ENCODE measurements at places on chromosomes 4 and X.

GRCh38 chr4:15353207-15353606, 74.6 kb upstream of the C1QTNF7 start:
- no peak for DNase-seq

DNA sequence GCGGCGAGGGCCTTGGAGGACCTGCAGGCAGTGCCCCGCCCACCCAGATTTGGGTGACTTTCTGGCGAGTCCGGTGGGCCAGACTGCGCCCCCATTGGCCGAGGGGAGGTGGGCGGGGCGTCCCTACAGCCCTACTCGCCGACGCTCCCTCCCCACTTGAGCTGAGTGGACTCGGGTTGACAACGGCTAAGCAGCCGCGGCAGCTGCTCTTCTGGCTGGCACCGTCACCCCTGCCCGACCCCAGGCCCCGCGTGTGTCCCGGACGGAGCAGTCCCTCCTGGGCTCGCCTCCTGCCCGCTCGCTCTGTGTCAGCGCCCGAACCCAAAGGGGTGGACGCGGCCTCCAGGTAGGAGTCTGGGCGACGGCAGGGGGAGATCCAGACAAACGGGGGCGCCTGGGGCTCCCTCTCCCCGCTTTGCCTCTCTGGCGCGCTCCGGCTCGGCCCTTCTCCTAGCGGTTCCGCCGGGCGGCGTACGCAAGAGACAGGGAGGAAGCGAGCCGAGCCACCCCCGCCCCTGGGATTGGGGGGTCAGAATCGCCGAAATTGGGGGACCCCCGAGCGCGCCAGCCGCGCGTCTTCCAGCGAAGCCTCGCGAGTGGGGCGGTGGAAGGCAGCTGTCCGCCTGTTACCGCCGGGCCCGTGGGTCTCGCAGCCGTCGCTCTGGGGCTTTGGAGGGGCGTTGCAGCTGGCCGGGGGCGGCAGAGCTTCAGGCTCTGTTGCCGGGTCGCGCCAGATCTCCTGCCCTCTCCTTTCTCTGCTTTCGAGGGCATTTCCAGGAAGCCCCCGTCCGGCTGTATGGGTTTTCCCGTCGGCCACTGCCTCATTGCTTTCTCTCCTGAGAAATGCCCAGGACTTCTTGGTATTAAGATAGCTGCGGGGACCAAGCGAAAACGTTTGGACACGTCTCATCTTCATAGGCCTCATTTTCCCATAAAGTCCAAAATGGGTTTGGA, 46.3 kb downstream of the STARD8 start:
- no peak for DNase-seq

GRCh38 chr4:89708903-89709421, 128.0 kb downstream of the SNCA start:
- DNase-seq, result no peak

- DNase-seq, result no peak
Observed at GRCh38 chr4:145709336-145709735, 29.4 kb downstream of the C4orf51 start.

- no peak for DNase-seq
Observed at GRCh38 chrX:30821116-30821515, 67.9 kb downstream of the TAB3 start.

DNA sequence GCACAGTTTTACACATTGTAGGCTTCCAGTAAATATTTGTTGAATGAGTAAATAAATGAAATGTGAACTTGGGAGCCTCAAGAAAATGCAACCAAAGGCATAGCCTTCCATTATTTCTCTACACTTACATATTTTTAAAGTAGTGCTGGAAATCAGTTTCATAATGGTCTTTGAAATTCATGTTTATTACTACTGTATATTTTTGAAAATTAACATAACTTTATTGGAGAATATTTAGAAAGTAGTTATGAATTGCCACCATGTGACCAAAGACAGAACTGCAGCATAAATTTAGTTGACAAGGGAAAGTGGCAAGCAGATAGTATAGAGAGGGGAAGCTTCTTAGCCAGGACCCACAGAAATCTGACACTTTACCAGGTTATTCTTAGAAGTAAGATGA, 6.4 kb downstream of the TCEAL8 start:
- DNase-seq, result no peak

GRCh38 chr4:1192091-1192492, 19.7 kb upstream of the SPON2 start:
- no peak for DNase-seq

DNA sequence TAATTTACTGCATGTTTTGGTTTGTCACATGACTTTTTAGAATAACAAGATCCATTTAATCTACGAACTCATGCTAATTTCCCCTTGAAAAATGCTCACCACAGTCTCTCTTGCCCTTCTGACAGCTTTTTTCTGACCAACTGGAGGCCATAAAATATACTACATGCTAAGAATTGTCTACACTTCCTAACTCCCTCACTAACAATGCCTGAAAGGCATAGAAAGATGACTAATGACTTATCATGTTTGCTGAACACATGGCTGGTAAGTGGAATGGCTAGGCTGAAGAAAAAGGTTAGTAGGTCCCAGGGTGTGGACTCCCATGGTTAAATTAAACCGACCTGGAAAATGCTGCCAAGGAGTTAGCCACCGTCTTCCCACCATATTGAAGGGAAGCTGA, 309.9 kb downstream of the SPOCK3 start:
- DNase-seq, result no peak

GRCh38 chr4:29277381-29277780, 1442.8 kb upstream of the PCDH7 start:
- DNase-seq, result no peak

DNA sequence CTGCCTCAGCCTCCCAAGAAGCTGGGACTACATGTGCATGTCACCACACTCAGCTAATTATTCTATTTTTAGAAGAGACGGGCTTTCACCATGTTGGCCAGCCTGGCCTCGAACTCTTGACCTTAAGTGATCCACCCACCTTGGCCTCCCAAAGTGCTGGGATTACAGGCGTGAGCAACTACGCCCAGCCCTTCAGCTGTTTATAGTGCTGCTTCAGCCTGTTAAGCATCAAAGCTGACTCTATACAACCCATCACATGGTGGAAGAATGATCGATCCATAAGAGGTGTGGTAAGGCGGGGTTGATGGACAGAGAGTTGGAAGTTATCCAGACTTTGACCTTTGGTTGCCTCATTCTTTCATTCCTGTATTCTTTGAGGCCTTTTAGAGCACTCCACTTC, 56.2 kb upstream of the RAPGEF2 start:
- no peak for DNase-seq

DNA sequence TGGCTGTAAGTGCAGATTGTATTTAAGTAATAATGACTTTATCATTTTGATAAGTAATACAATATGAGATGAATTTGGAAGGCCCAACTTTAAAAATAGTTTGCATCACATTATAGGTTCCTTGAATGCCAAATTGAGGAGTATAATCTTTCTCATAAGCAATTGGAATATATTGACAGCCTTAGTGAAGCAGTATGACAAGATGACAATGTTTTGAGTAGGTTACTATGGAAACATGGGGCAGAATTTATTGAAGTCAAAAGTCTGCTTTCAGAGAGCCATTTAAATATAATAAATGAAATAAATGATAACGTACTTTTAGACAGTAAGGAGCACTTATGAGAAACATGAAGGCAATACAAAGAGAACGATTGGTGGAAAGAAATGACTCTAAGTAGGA, 776.4 kb downstream of the TECRL start:
- DNase-seq, result no peak

DNA sequence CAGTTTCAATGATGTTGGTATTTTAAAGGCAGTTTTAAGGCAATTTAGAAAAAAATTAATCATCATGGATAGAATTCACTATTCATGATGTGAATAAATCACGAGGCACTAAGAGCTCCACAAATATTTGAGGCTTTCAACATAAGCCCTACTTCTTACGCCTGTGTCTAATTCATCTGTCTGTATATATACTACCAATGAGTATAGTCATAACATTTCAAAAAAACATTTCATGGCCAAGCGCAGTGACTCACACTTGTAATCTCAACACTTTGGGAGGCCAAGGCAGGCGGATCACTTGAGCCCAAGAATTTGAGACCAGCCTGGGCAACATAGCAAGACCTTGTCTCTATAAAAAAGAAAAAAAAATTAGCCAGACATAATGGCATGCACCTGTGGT, 56.5 kb downstream of the FBXL5 start:
- DNase-seq, result no peak

GRCh38 chr4:37951461-37952352, 8.5 kb upstream of the PTTG2 start:
- no peak for DNase-seq

GRCh38 chrX:120401301-120401700, 39.4 kb downstream of the ATP1B4 start:
- no peak for DNase-seq

Data from T-helper 2 cell treated with Interferon-gamma antibody and Interleukin-4, amounts not matched to agents 5 μg/mL and 100 μg/mL, for 36 hours (primary cell).